Stimulated activated CD4-positive, alpha-beta T cell treated with anti-CD3 and anti-CD28 coated beads, Interleukin-12 subunit alpha, Interleukin-12 subunit beta, amount 100 ng/mL, for 24 hours (primary cell): ENCODE measurements at places on chromosomes 16 and 17.

GRCh38 chr16:50299508-50300105 lies 33.3 kb downstream of the ADCY7 start:
- DNase-seq = no peak

GRCh38 chr17:5695480-5695879 lies 111.2 kb upstream of the NLRP1 start:
- no peak for DNase-seq

DNA sequence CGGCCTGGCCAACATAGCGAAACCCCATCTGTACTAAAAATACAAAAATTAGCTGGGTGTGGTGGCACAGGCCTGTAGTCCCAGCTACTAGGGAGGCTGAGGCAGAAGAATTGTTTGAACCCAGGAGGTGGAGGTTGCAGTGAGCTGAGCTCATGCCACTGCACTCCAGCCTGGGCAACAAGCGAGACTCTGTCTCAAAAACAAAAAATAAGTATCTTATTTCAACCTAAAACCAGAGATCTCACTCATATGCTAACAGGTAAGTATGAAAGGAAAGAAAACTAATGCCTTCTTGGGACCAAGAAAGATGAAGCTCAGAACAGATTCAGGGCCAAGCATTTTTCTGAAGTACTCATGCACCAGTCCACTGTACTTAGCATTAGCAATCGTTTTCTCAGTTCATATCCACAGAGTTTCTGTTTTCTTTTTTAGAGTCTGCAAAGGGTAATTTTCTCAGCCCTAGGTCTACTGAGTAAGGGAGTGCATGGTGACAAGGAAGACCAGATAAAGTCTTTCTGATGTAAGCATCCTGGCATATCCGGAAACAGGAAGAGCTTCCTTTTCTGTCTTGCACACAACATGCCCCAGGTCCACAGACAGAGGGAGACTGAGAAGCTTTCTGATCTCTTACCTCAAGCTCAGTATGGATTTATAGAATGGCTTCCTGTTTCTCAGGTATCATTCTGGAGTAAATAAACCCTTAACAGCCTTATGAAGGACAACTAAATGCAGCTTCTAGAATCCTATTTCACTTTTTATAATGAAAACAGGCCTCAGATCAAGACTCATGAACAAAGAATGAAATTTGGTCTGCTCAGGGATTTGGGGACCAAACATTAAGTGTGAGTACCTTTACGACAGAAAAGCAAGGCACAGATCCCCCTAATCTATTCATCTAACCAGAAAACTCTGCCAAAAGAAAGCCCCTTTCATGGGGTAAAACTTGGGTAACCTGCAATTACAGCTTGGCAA lies 38.7 kb upstream of the FOXJ1 start:
- no peak for DNase-seq

DNA sequence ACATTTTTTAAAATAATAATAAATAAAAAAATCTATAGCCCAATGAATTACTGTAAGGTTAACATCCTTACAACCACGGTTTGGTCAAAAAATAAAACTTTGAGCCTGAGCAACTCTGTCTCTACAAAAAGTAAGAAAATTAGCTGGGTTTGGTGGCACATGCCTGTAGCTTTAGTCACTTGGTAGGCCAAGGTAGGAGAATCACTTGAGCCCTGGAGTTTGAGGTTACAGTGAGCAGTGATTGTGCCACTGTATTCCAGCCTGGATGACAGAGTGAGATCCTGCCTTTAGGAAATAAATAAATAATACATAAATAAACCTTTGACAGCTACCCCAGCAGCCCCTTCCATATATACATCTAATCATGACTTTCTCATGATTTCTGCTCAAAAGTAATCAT lies 26.9 kb upstream of the PHAF1 start:
- no peak for DNase-seq

DNA sequence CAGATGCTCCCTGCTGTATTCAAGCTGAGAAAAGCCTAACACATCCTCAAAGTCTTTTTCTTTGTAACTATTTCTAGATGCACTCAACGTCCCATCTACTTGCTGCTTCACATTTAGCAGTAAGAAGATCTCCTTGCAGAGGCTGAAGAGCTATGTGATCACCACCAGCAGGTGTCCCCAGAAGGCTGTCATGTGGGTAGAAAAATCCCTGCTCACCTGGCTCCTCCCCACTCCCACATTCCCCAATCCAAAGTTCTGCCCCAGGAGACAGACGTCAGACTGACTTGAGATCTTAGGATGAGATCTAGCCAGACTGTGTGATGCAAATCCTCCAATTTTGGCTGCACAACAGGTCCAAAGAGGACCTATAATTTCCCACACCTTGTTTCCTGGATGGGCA lies 1.1 kb downstream of the CCL13 start:
- no peak for DNase-seq

DNA sequence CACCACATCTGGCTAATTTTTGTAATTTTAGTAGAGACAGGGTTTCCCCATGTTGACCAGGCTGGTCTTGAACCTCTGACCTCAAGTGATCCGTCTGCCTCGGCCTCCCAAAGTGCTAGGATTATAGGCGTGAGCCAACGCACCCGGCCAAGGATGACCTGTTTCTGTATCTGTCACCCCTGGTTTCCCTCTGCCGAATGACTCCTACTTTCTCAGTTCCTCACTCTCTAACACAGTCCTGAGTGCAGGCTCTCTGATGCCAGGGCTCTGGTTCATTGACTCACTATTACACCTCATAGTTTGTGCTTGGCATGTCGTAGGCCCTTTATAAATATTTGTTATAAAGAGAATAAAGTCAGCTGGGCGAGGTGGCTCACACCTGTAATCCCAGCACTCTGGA lies 10.7 kb upstream of the PRPF8 start:
- DNase-seq = no peak

- DNase-seq = no peak
These were observed 8.0 kb upstream of the SPATA32 start for GRCh38 chr17:45269912-45270311.

GRCh38 chr17:60602385-60602742 lies 2.4 kb downstream of the PPM1D start:
- DNase-seq = no peak

- DNase-seq = peak; percentile 51
These were observed 75.9 kb upstream of the TNRC6C start for GRCh38 chr17:77882481-77883212.

GRCh38 chr17:81285179-81285878 lies 9.8 kb downstream of the SLC38A10 start:
- peak; percentile 61 for DNase-seq

GRCh38 chr17:54277868-54278267 lies 455.1 kb downstream of the KIF2B start:
- DNase-seq = no peak

DNA sequence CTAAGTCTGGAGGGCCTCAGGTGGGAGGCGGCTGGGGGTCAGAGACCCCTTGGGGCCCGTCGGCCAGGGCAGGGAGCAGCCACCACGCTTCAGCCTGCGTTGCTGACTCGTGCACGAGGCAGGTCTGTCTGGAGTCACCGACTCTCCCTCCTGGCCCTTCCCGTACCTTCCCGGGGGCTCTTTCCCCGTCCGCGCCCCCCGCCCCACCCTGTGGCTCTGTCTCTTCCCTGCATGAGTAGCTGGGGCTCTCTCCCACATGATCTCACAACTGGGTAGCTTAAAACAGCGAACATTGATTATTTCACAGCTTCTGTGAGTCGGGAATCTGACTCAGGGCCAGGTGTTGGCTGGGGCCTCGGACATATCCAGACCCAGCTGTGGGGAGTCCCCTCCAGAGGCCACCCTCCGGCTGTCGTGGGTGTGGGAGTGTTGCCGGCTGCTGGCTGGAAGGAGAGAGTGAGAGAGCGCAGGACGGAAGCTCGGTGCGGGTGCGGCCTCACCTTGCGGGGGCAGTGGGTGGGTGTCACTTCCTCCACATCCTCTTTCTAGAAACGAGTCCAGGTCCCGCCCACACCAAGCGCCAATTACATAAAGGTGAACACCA lies 17.3 kb downstream of the BAHCC1 start:
- peak; percentile 16 for DNase-seq

GRCh38 chr16:55008836-55009510 lies 78.3 kb downstream of the IRX5 start:
- DNase-seq = no peak

DNA sequence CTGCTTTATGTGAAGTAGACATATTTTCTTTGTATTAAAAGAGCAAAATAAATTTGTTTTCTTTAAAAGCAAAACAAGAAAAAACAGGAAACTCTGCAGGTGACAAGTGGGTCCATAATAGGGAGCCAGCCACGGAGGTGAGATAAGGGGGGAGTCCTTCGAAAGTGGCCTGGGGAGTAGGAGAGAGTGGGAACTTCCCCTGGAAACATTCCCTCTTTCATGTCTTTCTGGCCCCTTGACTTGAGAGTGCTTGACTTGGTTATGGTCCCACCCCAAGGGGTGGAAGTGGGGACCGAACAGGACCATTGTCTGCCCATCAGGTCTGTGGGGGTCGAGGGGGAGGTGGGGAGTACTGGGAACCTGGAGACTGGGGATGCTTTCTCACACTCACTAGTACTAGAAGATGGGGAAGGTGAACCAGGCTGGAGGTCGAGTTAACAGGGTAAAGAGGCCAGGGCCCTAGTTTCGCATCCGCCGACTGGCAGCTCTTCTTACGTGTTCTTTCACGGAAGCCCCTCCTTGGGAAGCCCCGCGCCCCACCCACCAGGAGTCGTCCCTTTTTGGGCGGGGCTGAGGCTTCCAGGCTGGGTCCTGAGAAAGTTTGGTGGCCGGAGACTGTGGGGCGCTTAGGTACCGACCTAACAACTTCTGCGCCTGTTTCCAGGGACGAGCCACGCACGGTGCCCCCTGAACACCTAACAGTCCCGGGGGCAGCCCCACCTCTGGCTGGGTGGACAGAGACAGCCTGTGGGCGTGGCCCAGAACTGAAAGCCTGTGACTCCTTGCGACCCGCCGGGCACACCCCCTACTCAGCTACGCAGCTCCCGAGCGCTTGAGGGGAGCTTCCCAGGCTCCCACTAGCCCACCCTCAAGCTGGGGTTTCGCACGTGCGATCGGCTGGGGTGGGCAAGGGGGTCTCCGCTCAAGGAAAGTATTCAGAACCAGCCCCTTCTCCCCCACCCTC lies 790 bp downstream of the TRADD start:
- no peak for DNase-seq

DNA sequence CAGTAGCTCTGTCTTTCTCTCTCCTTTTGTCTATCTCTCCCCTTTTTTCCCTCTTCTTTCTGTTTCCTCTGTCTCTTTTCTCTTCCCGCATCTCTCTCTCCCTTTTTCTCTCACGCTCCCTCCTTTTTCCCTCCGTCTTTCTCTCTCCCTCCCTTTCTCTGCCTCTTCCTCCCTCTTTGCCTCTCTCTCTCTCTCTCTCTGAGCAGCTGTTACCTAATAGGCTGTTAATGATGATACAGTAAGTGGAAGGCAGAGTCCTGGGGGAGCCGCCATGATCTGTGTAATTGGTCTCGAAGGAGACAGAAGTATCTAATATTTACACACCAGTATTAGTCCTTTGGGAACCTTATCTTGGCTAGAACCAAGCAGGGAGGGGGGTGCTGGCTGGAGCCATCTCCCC lies 136.1 kb upstream of the CIBAR2 start:
- no peak for DNase-seq

DNA sequence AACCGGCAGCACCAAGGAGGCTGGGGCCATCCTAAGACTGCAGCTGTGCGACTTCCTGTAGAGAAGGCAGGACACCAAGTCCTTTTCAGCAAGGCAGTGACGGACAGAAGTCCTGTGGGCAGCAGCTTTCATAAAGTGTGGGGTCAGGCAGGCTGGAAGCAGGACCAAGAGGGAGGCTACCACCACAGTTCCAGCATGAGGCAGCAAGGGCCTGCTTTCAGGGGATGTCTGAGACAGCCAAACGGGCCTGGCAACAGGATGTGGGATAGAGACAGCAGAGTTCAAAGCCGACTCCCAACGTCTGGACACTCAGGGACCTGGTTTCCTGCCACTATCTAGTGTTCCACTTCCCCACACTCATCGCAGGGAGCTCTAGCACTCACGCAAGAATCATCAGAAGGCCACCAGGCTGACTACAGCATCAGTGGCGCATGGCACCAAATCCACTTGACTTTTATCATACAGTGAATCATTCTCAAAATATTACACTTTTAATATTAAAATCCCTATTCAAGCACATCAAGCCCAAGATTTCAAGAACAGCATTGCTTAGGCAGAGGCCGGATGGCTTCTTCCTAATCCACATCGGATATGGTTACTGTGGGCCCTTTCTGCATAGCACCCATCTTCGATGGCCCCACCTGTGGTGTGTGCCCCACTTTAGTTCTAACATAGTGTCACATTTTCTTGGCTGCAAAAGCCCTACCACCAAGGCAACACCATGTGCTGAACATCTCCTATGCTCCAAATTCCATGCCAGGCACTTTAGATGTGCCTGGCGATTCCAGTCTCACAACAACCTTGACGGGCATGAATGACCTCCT lies 5.2 kb downstream of the USP7 start:
- no peak for DNase-seq

GRCh38 chr16:26524281-26524680 lies 542.4 kb upstream of the C16orf82 start:
- DNase-seq = no peak

- no peak for DNase-seq
These were observed 100.0 kb upstream of the CREBBP start for GRCh38 chr16:3980253-3981111.

GRCh38 chr16:67858500-67858899 lies 11.0 kb upstream of the CENPT start:
- no peak for DNase-seq

DNA sequence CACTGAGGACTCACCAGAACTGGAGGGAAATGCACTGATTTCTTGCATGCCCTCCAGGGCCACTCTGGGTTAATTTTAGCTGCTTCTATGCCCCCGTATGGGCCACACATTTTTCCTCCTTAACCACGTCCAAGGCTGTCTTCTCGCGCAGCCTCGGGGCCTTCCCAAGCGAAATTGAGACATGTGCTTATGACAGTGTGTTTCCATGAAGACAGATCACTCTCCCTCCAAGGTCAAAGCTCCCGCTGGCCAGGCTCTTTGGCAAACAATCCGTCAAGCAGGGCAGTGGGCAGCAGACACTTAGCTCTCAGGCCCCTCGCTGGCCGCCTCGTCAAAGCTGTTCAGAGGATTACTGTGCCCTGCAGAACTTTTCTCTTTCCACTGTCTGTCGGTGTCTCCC lies 243.0 kb upstream of the N4BP1 start:
- no peak for DNase-seq

GRCh38 chr17:50046667-50047066 lies 9.2 kb upstream of the ITGA3 start:
- no peak for DNase-seq

- DNase-seq = no peak
These were observed 79.0 kb downstream of the CDH8 start for GRCh38 chr16:61957075-61957855.

DNA sequence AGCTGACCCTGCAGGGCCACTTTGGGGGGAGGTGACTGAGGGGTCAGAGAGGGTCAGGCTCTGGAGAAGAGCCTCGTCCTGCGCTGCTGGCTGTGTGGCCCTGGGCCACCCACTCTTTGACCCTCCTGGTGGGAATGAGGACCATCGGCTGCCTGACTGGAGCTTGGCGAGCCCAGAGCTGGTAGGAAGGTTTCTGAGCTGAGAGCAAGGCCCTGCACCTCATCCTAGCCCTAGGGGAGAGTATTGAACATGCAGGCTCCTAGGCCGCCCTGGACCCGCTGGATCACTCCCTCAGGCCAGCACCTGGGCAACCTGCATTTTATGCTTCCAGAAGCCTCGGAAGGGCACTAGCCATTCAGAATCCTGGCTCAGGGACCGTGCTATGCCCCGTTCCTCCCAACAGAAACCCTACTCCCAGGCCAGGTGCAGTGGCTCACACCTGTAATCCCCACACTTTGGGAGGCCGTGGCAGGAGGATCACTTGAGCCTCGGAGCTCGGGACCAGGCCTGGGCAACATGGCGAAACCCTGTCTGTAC lies 14.5 kb downstream of the MAP2K3 start:
- no peak for DNase-seq
